ENCODE measurements at places on chromosomes 1 and 21. TPM values are rescaled to one million over a fixed set of nuclear protein-coding genes. Genes with fewer than 3 reads are reported as not detected.

DCDC2B gene
- 0.10 TPM for total RNA-seq

- DNase-seq: no peak
These were observed 725 bp downstream of the CR1L start for GRCh38 chr1:207645635-207646081.

- DNase-seq: no peak
These were observed 5.2 kb downstream of the AGO1 start for GRCh38 chr1:35888255-35888654.

DNA sequence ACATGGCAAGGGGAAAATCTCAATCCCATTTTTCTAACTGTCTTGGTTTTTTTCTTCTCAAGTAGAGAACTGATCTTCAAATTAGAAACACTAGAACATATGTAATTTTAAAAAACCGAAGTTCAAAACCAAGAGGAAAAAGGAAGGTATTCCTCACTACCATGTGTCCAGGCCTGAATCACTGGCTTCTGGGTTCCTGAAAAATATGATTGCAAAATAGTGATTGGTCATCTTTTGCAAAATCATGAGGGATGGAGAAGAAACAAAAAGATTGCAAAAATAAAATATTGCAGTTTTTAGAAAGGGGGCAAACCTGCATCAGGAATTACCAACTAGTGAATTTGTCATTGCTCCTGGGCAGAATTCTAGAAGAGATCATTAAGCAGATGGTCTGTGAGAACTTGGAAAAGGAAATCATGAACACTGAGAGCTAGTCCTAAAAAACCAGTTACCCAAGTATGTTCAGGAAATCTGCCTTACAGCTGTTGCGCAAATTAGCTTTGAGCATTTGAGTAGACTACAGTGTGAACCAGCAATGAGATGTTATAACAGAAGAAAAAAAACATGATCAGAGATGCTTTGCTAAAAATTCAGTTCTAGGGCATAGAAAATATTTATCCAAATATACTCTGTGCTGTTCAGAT is 49.4 kb downstream of the SPATA46 start:
- no peak for DNase-seq

CYP4Z1 gene
- total RNA-seq: not detected

LCE2B gene
- total RNA-seq: not detected

GRCh38 chr1:27561124-27561899 is 42.6 kb downstream of the AHDC1 start:
- no peak for DNase-seq

DNA sequence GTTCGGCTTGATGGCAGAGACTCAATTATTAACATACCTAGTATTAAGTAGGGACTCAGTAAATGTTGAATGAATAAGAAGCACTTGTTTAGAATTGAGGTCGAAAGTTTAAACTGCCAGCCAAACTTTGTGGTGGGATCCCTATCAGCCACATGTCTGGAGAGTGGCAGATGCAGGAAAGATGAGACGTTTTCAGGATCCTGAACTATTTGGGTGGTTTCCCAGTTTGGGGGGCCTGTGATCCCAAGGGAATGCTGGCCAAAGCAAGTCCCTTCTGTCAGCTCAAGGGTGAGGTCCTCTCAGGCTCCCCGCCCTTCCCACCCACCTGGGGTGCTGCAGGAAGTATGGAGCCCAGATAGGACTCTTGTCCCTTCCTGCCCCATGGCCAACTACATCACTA is 38.6 kb downstream of the KCNC4 start:
- DNase-seq: no peak

- DNase-seq: no peak
These were observed 78.3 kb downstream of the SLC45A1 start for GRCh38 chr1:8396083-8396785.

LYPD8 gene
- not detected for total RNA-seq

DNA sequence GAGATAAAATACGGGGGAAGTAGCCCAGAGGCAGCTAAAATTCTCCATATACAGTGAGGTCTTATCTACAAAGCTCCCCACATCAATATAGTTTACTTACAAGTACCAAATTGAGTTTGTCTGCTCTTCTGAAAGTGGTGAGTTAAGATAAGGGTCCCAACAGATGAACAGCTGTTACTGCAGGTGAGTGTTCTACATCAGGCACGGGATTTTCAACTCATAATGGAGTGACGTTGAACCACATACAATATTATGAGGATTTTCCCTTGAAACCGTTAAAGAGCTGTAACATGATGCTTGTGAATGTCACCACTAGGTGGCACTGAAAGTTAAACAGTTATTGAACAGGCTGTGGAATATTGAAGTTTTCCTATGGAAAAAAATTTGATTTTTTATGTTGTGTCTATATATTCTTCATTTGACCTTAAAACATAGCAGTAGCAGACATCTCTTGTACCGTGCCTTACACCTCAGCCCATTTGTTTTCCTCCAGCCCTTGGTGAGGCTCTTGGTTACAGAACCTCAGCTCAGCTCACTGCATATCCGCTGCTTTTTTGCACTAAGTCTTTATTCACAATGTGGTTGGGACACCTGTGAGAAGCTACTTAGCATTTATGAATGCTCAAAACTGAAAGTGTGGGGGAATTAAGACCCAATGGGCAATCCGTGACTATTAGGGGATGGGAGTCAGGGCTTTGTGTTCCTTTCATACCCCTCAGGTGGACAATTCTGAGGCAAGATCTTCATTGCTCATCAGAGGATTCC is 23.2 kb downstream of the CD1D start:
- peak; percentile 27 for DNase-seq

DNA sequence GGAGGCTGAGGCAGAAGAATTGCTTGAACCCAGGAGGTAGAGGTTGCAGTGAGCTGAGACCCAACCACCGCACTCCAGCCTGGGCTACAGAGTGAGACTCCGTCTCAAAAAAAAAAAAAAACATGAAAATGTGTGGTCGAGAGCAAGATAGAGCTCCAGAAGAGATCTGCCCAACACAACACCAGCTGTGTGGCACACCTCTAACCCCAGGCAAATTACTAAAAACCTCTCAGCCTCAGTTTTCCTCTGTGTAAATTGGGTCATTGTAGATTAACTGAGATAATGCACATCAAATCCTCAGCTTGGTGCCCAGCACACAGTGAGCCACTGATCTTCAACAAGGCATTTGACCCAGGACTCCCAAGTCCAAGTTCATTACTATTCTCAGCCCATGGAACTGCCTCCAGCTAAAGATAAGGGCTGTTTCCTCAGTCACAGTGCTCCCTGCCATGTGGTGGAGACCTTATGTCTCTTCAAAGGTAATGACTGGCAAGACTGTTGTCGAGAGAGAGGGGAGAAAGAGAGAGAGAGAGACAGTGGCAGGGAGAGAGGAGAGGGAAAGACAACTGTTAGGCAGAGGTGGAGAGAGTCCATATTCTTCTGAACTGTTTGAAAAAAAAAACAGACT is 58.1 kb downstream of the PTP4A2 start:
- no peak for DNase-seq

- no peak for DNase-seq
These were observed 368.0 kb upstream of the PRMT6 start for GRCh38 chr1:106688446-106688845.

DNA sequence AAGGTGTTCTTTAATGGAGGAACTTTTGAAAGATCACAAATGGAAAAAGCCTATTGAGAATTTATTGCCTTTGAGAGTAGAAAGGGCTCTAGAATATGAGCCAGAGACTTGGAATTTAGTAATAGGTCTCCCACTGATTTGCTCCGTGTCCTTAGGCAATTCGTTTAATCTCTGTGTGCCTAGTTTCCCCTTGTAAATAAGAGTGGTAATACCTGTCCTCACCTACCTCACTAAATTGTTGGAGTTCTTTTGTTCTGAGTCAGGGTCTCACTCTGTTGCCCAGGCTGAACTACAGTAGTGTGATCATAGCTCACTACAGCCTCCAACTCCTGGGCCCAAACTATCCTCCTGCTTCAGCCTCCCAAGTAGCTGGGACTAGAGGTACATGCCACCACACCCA is 15.0 kb upstream of the TEKT2 start:
- no peak for DNase-seq

- DNase-seq: no peak
These were observed 5.1 kb upstream of the CSRP1 start for GRCh38 chr1:201511941-201512539.

ANKRD34A gene
- 2.2 TPM for total RNA-seq

CASQ2 gene
- total RNA-seq: not detected

GUK1 gene
- 207 TPM for total RNA-seq

DNA sequence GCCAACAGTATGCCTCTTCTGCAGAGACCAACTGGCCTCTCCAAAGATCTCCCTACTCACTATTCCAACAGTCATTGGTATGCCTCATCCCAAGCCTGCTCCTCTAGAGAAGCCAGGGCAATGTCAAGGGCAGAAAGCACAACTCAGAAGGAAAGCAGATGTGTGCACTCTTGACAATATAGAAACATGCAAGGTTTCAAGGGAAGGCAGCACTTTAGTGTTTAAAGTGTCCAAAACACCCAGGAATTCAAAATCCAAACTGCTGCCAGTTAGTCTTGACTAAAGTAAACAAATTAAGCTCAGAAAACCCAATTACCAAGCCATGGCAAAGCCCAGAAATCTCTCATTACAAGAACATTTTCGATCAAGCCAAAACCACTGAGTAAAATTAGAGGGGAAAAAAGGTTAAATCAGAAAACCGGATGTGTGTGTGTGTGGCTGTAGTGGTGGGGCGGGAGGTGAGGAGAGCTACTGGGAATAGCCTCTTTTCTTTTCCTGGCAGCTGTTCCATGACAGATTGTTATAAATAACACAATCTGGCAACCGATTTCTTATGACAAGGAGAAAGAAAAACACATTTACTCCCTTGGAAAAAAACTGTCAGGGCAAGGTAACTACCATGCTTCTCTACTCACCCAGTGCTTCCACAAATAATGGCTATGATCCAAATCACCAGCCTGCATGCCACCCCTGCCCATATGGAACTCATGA is 39.2 kb downstream of the EIF2B3 start:
- no peak for DNase-seq

DNA sequence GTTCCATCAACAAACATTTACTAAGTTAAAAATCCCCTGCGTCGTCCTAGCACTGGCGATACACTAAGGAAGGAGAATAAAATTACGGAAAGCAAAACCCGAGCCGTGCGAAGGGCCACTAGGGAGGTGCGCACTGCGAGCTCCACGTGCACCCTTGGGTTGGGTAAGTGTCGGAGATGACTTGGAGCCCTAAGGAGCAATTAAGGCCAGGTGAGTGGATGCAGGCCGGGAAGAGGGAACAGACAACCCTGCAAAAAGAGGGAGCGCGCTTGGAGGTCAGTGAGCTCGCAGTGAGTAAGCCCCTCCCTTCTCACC is 704 bp downstream of the WDR4 start:
- DNase-seq: no peak

DNA sequence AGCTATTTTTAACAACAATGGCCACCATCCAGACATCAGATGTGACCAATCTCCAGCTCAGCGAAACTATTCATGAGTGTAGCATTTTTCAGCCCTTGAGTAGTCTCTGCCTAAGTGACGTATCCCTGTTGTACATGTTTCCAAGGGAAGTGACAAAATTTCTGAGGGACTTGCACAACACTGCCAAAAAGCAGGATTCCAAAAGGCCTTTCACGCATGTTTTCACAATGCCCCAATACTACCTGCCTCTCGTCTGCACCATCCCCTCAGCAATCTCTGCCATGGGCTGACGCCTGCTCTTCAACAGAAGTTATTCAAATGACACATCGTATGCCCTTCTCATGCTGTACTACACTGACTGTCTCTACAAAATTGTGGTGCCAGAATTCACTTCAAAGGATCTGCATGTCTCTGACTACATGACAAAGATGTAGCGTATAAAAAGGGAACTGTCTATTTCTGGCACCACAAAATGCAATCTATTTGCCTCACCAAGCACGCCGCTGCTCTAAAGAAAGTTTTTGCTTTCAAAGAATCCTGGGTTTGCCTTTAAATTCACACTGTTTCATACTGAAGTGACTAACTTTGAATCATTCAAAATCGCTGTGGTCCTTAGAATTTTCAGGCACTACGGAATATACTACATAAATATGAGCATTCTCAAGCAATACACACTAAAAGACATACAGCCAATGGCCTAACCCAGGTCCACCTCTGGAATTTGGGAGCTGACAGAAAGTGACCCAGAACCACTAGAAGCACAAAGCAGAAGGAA is 32.9 kb downstream of the JAK1 start:
- DNase-seq: no peak

AADACL4 gene
- total RNA-seq: not detected

- DNase-seq: peak; percentile 40
These were observed 43.4 kb downstream of the RALGPS2 start for GRCh38 chr1:178768423-178768822.

GRCh38 chr21:42194863-42195262 is 24.1 kb upstream of the ABCG1 start:
- DNase-seq: no peak

GRCh38 chr1:231013391-231014015 is 26.6 kb downstream of the FAM89A start:
- no peak for DNase-seq
